ENCODE measurements at places on chromosomes 1 and 21. TPM values are rescaled to one million over a fixed set of nuclear protein-coding genes. Genes with fewer than 3 reads are reported as not detected.

GRCh38 chr1:100585786-100586185 lies 47.8 kb downstream of the GPR88 start:
- DNase-seq, result no peak

GRCh38 chr1:234675572-234675971 lies 65.6 kb upstream of the IRF2BP2 start:
- peak; percentile 90 for DNase-seq

OR2L5 gene
- not detected for total RNA-seq

DNA sequence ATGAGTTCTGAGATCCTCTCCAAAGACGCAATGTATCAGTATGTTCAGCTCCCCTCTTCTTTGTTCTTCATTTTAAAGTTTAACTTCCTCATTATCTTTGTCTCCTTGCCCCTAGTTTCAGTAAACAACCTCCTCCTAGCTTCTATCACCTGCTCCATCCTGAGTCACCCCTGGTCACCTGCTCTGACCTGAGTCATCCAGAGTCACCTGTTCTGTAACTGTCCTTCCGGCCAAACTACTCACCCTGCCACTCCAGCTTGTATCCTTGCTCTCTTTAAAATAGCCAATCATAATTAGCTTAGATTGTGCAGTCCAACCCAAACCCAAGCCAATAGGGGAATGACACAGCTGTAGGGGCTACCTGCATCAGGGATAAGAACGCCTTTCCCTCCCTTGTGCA lies 332.0 kb downstream of the OLFM3 start:
- DNase-seq, result no peak

GRCh38 chr1:9809100-9809510 lies 14.7 kb downstream of the CLSTN1 start:
- DNase-seq, result no peak

MEX3A gene
- total RNA-seq, result 4.0 TPM

GRCh38 chr1:9278585-9279153 lies 14.0 kb upstream of the SPSB1 start:
- DNase-seq, result no peak

LRRIQ3 gene
- total RNA-seq, result 0.41 TPM

- DNase-seq, result peak; percentile 38
These were observed 39.7 kb downstream of the RIPK4 start for GRCh38 chr21:41726970-41727783.

NBPF4 gene
- not detected for total RNA-seq

DNA sequence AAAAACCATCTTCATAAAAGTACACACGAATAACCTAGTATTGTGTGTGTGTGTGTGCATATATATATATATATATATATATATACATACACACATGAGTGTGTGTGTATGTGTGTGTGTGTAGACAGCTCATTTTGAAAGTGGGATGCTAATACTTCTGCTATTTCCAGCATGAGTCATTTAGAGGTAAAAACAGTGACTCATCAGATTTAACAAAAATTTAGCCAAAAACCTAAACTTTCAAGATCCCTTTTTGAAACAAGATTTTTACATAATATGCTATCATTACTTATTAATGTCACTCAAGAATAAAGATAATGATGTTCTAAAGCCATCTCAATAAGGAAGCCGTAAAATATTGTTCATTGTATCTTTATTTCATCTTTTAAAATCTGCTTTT lies 35.6 kb upstream of the ADGRL4 start:
- DNase-seq, result no peak

DNA sequence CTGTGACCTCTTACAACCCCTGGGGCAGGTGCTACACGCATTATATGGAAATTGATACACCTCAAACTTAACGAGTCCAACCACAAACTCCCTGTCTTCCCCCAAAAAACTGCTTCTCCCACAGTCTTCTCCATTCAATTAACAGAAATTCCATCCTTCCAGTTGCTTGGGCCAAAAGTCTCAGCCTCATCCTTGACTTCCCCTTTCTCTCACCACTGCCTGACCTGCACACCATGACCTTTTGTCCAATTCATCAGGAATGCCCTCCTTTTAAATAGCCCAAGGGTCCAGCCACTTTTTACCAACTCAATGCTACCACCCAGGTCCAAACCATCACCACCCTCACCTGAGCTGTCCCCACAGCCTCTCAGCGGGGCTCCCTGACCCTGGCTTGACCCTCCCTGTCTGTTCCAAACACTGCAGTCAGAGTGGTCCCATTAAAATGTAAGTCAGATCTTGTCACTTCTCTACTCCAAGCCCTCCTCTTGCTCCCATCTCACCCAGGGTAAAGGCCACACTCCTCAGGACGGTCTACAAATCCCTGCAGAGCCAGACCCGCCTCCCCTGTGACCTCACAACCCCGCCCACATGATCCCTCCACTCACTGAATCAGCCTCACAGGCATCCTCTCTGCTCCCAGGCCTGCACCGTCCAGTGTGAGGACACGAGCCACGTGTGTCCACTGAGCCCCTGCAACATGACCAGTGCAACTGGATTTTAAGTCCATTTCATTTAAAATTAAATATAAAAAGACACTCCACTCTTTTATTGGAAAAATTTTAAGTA lies 18.5 kb downstream of the KCNN3 start:
- no peak for DNase-seq

GRCh38 chr1:173411835-173412742 lies 65.0 kb upstream of the PRDX6 start:
- no peak for DNase-seq

DNA sequence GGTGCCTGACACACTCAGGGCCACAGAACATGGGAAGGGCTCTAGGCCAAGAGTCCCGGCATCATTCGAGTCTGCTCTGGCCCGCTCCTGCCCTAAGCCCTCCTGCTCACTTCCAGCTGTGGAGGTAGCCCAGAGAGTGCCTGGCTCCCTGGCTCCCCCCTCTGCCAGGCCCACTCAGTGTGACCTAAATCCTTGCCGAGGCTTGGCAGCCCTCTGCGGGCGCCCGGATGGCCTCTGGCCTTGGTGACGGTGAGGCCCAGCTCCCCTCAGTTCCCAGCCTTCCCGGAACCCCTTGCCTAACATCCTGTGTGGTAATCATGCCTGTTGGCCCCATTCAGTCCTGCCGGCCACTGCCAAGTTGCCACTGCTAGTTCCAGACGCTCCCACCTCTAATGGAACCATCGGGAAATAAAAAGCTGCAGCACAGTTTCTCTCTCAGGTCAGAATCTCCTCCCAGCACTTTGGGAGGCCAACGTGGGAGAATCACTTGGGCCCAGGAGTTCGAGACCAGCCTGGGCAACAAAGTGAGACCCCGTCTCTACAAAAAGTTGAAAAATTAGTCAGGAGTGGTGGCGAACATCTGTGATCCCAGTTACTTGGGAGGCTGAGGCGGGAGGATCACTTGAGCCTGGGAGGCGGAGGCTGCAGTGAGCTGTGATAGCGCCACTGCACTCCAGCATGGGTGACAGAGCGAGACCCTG lies 1.2 kb upstream of the H6PD start:
- DNase-seq, result no peak

GRCh38 chr1:233679030-233679429 lies 65.1 kb downstream of the KCNK1 start:
- DNase-seq, result no peak

- peak; percentile 29 for DNase-seq
These were observed 25.5 kb downstream of the MAN1C1 start for GRCh38 chr1:25641931-25642573.

- no peak for DNase-seq
These were observed 10.7 kb downstream of the C1orf105 start for GRCh38 chr1:172431204-172431603.

- peak; percentile 45 for DNase-seq
These were observed 89.7 kb upstream of the RGS1 start for GRCh38 chr1:192485692-192486436.

TEX35 gene
- total RNA-seq, result not detected

DNA sequence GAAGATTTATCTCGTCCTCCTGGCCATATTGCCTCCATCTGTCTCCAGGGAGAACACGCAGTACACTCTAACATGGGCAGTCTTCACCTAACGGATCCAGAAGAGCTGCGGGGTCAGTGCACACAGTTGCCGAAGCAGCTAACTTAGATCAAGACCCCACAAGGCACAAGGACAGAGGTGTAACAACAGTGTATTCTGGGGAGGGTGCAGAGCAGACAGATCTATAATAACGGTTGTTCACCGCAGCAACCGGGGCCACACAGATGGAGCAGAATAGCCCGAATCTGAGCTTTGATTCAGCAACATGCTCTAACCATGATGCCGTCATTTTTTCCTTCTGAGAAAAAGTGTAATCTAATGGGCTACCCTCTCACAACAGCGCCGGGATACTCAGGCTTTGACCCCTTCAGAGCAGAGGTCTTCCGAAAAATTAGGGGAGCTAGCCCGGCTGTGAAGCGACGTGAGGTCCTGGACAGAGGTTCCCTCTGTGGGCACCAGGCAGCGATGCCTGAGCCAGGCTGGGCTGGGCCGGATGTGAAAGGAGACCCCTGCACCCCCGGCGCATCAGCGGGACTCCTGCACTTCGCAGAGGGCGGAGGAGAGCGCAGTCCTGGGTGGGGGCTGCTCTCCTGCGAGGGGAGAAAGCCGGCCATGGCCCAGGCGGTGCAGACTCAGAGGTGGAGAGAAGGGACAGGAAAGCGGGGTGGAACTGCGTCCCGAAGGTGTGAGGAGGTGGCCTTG lies 57.5 kb downstream of the BCL9 start:
- peak; percentile 84 for DNase-seq

OVAAL gene
- not detected for total RNA-seq

DNA sequence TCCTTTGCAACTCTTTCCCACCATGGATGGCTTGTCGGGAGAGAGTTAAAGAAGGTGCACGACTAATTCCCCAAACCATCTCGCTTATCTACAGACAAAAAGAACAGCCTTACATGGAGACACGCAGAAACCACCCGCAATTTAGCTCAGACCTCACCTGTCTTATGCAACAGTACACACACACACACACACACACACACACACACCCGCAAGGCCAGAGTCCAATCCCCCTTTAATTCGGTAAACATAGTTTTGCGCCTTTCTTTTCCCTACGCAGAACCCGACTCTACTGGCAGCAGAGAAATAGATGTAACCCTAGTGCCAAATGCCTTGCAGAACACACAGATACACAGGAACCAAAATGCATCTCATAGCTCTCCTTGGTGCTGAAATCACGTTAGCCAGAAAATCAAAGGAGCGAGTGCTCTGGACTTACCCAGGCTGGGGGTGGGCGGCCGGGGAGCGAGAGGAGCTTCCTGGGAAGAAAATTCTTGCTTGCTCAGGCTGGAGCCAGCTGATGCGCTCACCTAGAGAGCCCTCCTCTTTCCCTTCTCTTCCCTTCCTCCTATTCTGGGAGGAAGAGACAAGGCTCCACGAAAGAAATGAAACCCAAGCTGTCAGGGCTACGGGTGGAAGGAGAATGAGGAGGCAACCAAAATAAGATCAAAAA lies 470 bp downstream of the TNR start:
- peak; percentile 80 for DNase-seq

GRCh38 chr21:41596241-41596925 lies 88.4 kb upstream of the TMPRSS2 start:
- DNase-seq, result no peak

NAV1 gene
- total RNA-seq, result 17.3 TPM

DNA sequence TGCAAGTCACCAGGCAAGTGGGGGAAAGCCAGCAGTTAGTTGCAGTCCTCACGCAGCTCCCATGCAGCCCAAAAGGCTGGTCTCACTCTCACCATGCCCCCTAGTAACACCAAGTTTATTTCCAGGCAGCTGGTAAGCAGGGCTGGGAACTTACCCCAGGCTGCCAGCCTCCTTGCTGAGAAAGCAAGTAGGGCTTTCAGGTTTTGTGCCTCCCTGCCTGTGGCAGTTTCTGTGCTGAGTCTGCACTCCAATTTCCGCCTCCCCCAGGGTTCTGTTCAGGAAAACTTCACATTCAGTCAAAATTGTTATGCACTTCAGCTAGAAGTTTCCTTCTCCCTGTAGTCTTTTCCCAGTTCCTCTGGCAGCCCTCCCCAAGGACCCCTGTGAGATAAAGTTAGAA lies 102.0 kb upstream of the SGIP1 start:
- no peak for DNase-seq

DNA sequence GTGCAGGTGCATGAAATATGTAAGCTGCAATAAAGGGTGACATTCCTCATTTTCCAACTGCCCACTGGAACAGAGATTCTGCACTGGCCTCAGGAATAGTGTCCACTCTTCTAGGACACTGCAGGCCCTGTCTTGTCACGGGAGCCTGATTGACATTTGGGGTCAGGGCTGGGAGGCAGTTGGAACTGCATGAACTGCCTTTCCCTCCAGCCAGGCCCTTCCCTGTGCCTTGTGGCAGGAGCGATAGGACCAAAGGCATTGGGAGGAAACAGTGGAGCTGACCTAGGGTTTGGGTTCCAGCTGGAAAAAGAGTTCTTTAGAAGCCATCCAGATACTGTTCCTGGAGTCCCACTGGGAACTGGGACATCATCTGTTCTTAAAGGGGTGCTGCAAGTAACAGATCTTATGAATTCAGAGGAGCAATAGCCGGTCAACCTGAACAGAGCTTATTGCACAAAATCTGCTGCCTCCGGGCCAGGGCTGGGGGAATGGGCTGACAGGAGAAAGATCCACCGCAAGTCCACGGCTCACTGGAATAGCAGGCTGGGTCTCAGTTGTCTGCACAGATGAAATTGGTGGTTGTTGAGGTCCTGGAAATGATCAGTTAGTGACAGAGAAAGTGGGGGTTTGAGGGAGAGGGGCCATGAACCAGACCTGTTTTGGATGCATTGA lies 451.7 kb downstream of the CAMTA1 start:
- DNase-seq, result no peak

DNA sequence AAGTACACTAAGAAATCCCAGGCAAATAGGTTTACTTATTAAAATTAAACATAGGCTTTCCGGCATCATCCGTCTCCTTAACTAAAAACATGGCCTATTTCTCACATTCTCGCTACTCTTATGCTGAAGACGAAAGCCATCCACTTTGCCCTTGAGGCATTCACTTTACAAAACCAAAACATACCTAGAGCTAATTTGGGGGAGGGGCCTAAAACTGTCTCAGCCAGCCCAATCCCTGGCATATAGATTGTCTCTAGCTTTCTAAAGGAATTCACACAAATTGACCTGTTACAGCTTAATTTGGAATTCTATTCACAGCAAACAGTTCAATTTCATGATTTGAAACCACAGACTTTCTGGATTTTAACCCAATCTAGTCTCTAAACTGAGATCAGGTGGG lies 34.8 kb downstream of the SLC35D1 start:
- no peak for DNase-seq

GPR157 gene
- 4.9 TPM for total RNA-seq

GRCh38 chr1:63969441-63969901 lies 195.7 kb downstream of the ROR1 start:
- DNase-seq, result no peak

DNA sequence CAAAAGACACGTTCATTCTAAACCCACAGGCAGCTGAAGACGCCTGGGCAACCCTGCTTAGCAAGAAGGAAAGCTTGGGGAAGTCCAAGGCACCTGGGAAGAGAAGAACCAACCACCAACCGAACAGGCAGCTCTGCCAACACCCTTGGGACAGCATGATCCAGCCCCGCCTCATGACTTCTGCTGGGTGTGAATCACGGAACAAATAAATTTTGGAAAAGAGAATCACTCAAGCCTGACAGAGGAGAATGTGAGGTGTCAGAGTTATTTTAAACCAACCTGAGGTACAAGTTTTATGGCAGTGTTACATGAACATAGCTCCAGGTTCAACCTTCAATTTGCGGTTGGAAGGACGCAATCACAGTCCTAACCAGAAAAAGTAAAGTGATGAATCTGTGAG lies 10.0 kb upstream of the PADI4 start:
- no peak for DNase-seq
